ENCODE measurements at places on chromosomes 5 and 9. TPM values are rescaled to one million over a fixed set of nuclear protein-coding genes. Genes with fewer than 3 reads are reported as not detected.

Gene SLC35D2
- total RNA-seq: 22.6 TPM

Gene MPDZ
- total RNA-seq: 96.8 TPM

Gene GRXCR2
- total RNA-seq: not detected

Gene SLC6A3
- not detected for total RNA-seq

Gene HMCN2
- total RNA-seq: 15.9 TPM

Gene SH3TC2
- total RNA-seq: 15.1 TPM

Gene DAPK1
- 79.2 TPM for total RNA-seq

Gene FST
- 19.7 TPM for total RNA-seq

Gene FOXI1
- not detected for total RNA-seq

Gene AK8
- 1.0 TPM for total RNA-seq

Gene OR1L1
- not detected for total RNA-seq

Gene IL9
- total RNA-seq: not detected

Gene SLC36A2
- total RNA-seq: not detected

DNA sequence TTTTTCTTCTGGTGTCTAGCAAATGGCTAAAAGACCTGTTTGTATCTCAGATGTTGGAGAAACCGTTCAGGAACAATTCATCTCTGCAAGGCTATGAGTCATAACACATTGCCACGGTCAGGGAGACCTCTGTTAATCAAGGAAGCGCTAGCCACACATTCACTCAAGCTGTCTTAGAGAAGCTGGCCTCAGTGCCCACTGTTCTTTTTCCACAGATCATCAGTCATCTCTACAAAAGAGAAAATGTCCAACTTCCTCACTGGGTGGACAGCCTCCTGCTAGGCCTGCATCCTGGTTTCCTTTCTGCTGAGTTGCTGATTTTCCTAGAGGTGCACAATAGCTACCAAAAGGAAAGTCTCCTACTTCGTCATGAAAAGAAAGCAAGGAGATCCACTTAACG lies 360.5 kb downstream of the BNC2 start:
- no peak for DNase-seq

DNA sequence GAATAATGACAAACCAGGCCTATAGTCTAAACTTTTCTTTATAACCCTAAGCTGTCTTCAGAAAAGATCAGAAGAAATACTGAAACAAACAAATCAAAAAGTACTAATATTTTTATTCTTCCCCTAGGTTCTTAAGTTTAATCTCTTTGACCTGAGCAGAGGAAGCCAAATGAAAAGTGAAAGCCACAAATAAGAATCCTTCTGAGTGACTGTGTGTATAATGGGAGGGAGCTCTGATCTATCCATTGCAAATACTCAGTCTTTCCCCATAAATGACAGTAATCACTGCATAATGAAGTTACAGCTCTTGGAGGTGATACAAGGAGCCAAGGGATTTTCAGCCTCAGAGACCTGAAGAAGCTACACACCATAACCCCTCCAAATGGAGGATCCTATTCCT lies 126.9 kb upstream of the ATP10B start:
- DNase-seq: no peak

DNA sequence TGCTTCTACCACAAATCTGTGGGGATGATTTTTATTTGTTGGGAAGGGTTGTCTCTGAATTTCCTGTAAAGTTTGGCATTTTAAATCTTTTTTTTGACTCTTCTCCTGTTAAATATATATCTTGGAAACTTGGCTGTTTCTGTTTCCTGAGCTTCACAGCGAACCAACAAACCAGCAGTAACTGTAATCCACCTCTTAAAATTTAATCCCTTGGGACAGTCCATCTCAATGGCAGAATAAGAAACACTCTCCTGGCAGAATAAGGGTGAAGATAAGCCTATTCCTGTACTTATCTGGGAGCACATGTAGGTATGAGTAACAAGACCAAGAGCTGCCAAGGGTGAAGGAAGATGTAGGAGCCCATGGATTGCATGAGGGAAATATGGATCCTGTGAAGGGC lies 73.1 kb upstream of the RPS23 start:
- DNase-seq: no peak

DNA sequence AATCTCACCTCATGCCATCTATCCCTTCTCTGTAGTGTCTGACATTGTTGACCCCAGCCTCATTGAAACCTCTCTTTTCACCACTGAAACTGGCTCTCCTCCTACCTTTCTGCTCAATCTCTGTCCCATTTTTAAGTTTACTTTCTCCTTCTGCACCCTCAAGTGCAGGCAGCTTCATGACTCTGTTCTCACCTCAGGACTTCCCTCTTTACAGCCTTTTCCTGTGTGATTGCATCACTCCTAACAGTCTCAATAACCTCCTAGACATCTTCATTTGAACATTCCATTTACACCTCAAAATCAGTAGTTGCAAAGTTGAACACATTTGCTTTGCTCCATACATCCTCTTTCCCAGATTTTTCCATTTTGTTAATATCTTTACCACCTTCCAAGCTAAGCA lies 172.1 kb downstream of the RASEF start:
- DNase-seq: no peak

GRCh38 chr5:9192266-9192665 lies 353.6 kb downstream of the SEMA5A start:
- no peak for DNase-seq

- no peak for DNase-seq
These were observed 458.4 kb downstream of the KDM4C start for GRCh38 chr9:7216004-7216841.

- no peak for DNase-seq
These were observed 136.2 kb upstream of the HAPLN1 start for GRCh38 chr5:83856881-83857280.

DNA sequence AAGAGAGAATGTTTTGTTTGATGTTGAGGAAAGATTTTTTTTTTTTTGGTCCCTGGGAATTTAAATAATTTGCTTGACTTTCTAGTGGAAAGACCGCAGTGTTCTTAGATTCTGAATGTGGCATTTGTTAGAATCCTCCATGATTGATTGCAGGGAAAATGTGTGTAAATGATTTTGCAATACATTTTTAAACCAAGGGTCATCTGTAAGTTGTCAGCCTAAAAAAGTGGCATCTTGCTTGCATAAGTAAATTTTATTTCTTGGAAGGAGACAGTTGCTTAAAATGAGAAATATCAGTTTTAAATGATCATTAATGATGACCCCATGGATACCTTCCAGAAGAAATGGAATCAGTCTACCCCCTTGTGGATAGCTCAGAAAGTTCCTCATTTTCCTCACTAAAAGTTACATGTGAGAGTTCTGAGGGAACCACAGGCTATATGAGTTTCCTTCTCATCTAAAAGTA lies 105.1 kb upstream of the SLC25A48 start:
- DNase-seq: no peak

GRCh38 chr9:13728917-13729811 lies 449.7 kb upstream of the MPDZ start:
- DNase-seq: no peak

- no peak for DNase-seq
These were observed 281.2 kb downstream of the NR2F1-AS1 start for GRCh38 chr5:93299681-93300308.

GRCh38 chr5:91306497-91306896 lies 76.6 kb downstream of the ARRDC3 start:
- DNase-seq: no peak

DNA sequence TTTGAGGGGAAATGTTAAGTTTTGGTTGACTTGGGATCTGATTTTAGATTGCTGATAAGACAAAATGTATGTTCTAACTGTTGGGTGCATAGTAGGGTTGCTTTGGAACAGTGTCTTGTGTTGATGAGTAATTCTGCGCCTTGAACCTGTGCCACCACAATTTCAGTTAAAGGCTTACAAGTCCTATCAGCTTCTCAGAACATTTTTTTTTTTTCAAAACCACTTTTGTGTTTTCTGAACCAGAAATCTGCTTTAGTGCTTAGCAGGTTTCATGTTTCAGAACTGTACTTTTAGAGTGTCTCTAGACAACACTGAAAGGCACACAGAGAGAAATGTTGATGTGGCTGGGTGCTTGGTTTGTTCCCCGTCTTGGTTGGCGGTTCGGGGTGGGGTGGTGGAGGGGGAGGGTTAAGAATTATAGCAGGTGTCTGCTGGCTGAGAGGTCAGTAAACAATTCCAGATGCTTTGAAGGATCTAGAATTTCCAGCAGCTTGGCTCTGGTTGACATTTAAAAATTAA lies 84.6 kb downstream of the ANKRD55 start:
- no peak for DNase-seq

- no peak for DNase-seq
These were observed 50.0 kb downstream of the CD180 start for GRCh38 chr5:67146574-67146973.

GRCh38 chr9:82410306-82410705 lies 421.7 kb downstream of the SPATA31D1 start:
- no peak for DNase-seq

DNA sequence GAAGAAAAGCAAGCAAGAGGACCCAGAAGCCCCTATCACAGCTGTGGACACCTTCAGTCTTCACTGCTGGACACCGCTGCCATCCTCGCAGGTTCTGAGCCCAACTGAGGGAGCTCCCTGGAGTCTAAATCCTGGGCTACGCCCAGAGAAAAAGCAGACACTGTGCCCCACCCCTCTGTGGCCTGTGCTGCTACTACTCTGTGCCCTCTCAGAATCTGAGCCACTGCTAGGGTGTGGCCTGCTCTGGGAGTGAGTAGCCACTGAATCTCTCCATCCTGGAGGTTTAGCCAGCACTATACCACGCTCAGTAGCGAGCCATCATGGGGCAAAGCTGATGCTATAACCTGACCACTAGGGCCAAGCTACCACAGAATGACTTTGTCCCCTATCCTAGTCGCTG lies 338.2 kb downstream of the NPR3 start:
- no peak for DNase-seq

DNA sequence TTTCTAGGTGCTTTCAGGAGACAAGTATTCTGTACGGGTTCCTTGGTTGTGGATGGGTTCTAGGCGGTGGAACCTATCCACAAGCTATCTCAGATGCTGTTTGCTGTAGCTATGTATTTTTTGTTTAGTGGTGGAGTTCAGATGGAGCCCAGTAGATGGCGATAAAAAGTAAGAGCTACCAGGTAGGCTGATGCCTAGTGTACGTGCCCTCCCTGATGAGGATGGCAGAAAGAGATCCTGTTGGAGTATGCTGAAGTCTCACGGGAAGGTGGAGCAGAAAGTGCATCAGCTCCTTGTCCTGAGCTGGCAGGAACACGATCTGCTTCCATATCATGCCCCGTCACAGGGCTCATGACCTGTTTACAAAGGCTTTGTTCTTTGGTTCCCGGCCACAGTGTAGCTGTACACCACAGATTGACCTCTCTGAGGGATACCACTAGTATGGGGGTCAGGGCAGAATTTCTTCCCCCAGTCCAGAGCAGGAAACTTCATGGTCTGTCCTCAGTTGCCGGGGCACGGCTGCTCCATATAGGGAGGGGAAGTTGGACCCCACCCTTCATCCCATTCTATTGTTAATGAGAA lies 12.6 kb upstream of the UGT3A2 start:
- DNase-seq: no peak

DNA sequence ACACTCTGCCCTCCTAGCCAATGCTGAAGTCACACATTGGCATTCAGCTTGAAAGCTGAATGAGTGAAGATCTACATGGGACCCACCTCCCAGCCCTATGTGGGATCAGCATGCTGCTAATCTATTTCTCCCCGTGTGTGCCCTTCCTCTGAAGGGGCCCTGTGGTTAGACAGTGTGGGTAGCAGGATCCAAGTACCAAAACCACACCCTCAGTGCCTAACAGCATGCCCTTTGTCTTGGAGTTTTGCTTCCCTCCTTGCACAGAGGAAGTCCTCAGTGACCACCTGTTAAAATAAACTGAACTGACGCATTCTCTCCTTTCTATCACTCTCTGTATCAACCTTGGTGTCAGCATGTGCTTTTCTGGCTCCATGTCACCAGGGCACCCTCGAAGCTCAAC lies 25.0 kb downstream of the SH3TC2 start:
- DNase-seq: no peak

DNA sequence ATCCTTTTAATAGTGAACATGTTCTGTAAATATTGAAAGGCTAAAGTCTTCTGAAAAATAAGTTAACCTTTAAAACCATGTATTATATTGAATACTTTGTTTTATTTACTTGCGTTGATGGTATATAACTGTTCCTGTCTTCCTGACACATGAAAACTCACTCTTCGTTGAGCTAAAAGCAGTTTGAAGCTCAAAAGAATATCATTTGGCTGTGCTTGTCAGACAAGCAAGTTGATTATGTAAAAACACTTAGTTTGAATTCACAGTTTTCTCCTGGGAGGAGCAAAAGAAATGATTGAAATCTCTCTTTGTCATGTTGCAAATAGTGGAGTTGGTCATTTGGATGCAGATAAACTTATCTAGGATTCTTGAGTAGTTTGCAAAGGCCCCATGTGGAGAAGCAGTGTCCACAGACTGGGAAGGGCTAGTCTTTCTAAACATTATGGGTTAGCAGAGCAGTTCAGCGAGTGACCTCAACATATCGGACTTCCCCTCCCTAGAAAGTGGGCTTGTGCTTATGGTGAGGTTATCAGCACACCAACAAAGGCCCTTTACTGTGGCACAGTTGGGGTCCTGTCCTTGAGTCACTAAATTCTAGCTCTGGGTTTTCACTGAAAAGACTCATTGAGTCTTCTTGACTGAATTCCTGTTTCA lies 290.4 kb downstream of the CSNK1G3 start:
- no peak for DNase-seq

- DNase-seq: no peak
These were observed 30.9 kb downstream of the SARDH start for GRCh38 chr9:133707065-133707762.

DNA sequence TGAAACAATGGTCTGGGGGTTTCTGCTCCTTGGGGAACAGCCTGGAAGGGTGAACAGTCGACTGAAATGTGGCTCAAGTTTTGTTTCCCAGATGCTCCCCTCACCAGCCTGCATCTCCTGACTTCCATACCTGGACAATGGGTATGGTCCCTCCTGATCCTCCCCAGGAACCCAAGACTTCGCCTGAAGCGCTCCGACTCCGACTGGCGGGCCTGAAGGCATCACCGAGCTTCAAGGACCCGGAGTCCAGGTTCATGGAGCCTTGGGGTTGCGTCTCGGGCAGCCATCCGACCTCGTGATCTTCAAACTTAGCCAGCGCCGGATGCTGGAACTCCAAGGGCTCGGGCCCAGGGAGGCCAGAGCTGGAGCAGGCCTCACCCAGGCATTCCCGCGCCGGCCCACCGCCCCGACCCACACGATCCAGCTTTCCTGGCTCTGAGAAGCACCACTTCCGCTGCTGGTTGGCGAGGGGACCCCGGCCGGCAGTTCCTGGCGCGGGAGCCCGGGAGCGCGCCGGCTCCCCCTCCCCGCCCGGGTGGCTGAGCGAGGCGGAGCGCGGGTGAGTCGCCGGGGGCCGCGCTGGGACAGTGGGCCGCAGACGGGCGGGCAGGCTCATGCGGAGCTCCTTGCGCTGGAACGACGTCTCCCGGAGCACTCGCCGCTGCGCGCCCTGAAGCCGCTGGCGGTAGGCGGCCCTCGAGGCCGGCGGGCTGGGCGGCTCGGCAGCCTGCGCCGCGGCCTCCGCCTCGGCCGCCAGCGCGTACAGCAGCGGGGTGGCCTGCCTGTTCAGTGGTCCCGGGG lies 5.2 kb downstream of the SHROOM1 start:
- DNase-seq: no peak

- DNase-seq: no peak
These were observed 23.3 kb upstream of the ZSWIM6 start for GRCh38 chr5:61308712-61309111.

- DNase-seq: no peak
These were observed 30.0 kb upstream of the CLINT1 start for GRCh38 chr5:157888814-157889532.

- DNase-seq: no peak
These were observed 72.3 kb downstream of the GNA14 start for GRCh38 chr9:77575785-77576184.
